ENCODE measurements at places on chromosomes 3 and 15.

DNA sequence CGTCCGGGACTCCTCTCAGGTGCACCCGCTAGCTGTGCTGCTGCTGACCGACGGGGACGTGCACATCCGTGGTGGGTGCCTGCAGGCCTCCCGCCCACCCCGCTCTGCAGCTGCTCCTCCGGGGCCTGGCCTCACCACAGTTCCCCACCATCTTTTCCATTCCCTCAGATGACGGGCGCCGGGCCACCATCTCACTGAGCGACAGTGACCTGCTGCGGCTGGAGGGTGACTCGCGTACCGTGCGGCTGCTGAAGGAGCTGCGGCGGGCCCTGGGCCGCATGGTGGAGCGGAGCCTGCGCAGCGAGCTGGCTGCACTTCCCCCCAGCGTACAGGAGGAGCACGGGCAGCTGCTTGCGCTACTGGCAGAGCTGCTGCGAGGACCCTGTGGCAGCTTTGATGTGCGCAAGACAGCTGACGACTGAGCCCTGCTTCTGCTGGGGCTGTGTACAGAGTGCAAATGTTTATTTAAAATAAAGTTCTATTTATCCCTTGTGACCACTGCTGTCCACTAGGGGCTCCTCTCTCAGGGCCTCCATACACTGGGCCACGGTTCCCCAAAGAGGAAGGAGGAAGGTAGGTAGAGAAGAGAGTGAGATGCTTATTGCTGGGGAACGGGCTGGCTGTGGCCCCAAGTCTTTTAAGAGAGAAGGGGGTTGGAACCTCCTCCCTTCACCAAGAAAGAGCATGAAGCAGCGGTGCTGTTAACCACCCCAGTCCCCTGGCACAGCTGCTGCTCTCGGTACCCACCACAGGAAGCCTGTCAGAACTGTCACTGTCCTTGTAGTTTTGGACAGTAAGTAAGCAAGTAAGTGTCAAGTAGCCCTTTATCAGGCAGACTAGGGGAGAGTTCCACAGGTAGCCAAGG, 47.0 kb downstream of the DHX30 start:
- no peak for DNase-seq

DNA sequence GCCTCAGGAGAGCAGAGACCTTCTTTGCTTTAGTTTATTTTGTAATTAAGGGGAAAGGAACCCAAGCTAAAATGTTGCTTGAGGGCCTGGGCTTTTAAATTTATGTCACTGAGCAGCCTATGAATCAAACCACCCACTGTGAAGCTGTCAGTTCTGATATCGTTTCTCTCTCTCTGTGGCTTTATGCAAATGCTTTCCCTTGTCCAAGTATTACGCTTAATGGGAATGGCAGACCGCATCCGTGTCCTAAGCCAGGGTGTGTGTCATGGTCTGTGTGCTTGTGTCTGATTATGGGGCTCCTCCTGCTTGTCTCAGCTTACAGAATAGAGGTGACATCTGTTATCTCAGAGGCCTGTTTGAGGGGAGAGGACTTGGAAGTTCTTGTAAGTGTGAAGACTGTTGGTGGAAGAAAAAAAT, 82.4 kb downstream of the EBLN2 start:
- no peak for DNase-seq

DNA sequence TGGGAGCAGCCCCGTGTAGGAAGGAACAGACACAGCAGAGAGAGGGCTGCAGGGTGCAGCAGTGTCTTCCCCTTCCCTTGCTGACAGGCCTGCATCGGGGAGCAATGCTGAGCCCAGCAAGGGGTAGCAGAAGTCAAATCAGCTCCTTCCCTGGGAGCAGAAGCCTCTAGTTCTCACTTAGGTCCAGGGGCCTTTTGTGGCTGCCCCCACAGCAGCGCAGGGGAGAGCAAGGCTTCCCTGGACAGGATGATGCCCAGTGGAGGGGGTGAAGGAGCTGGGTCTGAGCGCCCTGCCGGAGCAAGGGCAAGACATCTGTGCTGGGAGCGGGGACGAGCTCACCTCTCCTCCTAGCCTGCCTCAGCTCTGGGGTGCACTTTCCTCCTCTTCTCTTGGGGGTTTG, 827 bp downstream of the PLCB2 start:
- no peak for DNase-seq

DNA sequence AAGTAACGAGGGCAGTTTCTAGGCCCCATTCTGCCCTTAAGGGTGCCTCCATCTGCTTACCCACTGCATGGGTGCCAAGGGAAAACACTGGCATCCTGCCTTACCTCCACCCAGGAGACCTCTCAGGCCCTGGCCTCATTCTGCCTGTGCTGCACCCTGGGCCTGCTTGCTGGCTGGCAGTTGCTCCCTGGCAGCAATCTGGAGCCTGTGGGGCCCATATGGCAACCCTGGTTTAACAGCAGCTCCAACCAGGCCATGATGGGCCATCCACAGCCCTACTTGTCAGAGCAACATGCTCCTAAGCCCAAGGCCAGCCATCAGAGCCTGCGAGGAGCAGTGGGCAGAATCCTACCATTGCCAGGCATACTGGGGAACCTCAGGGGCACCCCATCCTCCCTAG, 3.7 kb downstream of the C3orf18 start:
- DNase-seq, result no peak

DNA sequence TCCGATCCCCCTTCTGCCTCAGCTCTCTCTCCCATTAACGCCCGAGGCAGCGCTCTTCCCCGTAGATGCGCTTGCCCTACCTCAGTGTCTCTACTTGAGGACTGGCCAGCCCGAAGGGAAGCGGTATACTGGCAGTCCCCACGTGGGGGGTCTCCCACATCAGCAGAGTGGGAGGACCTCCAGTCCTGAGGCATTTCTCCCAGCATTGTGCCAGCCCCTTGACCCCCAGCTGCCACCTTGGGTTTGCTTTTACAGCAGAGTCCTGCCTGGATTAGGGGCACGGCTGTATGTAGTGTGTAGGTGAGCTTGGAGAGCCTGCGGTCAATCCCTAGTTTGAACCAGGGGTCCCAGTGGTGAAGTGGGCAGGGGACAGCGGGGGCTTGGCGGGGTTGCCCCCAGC, 767 bp downstream of the SEMA3F start:
- DNase-seq, result no peak

DNA sequence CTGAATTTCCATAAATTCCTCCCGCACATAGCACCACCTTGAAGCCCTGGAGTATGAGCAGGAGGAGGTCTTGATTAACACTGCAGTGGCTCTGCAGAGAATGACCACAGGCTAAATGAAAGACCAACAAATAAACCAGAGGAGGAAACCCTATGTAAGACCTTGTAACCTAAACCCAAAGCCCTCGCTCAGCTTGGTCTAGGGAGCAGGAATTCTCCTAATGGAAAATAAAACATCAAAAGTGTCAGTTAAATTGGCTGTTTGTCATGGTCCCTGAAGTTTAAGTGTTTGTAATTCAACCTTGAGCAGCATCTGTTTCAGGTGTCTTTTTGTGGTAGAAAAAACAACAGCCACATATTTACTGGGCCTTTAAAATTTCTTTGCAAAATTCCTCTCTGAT, 9.2 kb upstream of the UBE2Q2 start:
- no peak for DNase-seq

DNA sequence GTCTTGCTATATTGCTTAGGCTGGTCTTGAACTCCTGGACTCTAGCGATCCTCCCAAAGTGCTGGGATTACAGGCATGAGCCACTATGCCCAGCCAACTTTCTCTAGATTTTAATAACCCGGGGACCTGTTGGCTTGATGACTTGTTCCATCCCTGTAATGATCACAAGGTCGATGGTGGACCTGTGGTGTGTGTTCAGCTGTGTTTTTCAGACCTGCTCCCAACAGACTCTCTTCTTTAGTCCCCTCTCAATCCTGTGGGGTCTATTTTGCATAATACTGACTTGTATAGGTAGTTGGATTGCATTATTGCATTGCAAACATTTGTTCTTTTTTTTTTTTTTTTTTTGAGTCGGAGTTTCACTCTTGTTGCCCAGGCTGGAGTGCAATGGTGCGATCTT, 1.9 kb downstream of the MAP2K1 start:
- DNase-seq, result no peak

DNA sequence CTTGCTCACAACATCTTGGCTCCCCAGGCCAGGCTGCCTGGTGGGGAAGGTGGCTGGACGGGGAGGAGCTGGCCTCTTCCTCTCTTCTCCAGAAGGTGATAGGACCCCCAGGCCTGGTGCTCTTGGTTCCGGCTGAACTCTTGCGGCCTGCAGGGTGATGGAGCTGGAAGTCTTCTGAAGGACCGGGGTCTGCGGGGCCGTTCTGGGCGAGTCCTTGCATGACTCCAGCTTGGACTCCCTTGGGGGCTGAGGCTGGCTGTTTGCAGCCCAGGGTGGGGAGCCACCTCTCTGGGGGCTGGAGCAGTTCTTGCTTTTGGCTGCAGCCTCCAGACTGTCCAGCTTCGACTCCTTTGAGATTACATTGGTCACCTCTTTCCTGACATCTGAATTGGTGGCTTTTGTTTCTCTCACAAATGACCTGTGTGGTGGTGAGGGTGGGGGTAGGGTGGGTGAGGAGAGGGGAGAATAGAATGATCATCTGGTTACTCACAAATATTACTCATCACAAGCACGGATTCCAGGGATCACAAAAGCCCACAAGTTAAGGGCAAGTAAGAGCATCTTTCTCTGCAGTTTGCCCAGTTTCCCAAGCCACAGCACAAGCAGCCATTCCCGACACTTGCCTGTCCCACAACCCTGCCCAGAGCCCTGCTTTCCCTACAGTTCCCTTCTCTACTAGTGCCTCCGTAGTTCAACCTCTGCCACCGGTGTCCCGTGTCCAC, 149.1 kb upstream of the HACD2 start:
- peak; percentile 48 for DNase-seq

GRCh38 chr15:25829073-25829472, 34.1 kb downstream of the ATP10A start:
- no peak for DNase-seq

GRCh38 chr3:184685055-184685454, 26.8 kb downstream of the MAGEF1 start:
- no peak for DNase-seq

DNA sequence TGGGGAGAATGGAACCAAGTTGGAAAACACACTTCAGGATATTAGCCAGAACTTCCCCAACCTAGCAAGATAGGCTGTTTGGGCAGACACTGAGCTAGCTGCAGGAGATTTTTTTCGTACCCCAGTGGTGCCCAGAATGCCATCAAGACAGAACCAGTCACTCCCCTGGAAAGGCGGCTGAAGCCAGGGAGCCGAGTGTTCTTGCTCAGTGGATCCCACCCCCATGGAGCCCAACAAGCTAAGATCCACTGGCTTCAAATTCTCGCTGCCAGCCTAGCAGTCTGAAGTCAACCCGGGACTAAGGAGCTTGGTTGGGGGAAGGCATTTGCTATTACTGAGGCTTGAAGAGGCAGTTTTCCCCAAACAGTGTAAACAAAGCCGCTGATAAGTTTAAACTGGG, 152.4 kb downstream of the MBNL1 start:
- DNase-seq, result no peak

GRCh38 chr3:107882881-107883280, 207.9 kb downstream of the CD47 start:
- DNase-seq, result no peak

GRCh38 chr3:56737006-56737405, 53.9 kb upstream of the TASOR start:
- no peak for DNase-seq

DNA sequence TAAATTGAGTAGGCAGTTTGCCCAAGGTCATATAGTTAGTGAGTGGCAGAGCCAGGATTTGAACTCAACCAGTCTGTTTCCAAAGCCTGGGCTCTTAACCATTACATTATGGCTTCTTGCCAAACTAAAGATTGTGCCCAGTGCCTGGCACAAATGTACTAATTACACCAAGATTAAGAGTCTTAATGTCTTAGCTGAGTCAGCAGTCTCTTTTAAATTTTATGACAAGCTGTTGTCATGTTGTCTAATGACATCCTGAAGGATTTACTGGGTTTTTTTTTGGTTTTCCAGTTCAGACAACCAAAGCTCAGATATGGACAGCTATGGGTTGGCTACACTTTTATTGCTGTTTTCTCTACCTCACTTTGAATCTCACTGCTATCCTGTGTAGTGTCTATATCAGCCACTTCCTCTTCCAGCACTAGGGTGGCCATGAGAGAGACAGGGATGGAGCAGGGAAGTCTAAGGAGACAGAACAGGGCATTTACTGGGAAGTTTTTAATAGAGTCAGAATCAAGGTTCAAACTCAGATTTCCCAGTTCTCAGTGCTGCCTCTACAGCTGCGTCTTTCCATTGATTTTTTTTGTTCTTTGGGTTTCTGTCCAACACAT, 10.5 kb downstream of the FBXL2 start:
- DNase-seq, result no peak

DNA sequence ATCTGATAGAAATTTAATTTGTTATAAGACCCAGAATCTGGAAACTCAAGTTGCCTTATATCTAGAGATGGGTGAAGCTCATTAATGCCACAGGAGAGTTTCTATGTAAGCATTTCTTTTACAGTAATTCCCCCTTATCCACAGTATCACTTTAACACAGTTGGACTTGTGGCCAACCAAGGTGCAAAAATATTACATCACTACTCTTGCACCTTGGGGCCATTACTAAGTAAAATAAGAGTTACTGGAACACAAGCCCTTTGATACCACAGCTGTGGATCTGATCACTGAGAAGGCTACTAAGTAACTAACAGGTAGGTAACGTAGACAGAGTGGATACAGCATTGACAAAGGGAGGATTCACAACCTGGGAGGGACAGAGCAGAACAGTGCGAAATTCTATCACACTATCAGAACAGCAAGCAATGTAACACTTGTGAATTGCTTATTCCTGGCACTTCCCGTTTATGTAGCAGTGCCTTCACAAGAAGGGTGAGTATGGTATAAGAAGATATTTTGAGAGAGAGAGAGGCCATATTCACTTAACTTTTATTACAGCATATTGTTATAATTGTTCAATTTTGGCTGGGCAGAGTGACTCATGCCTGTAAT, 33.9 kb upstream of the TOPBP1 start:
- no peak for DNase-seq

DNA sequence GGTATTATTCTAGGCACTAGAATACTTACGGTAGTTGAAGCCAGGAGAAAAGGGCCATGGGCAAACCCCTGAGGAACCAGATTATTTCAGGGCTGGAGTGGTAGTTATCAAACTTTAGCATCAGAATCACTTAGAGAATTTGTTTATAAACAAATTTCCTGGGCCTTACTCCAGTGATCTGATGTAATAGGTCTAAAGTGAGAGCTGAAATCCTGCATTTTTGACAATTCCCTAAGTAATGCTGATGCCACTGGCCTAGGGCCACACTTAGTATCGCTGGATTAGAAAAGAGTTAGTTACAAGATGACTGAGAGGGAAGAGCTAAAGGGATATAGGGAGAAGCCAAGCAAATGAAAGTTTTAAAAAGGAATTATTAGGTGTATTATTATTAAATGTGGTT, 412.5 kb upstream of the THRB start:
- no peak for DNase-seq

DNA sequence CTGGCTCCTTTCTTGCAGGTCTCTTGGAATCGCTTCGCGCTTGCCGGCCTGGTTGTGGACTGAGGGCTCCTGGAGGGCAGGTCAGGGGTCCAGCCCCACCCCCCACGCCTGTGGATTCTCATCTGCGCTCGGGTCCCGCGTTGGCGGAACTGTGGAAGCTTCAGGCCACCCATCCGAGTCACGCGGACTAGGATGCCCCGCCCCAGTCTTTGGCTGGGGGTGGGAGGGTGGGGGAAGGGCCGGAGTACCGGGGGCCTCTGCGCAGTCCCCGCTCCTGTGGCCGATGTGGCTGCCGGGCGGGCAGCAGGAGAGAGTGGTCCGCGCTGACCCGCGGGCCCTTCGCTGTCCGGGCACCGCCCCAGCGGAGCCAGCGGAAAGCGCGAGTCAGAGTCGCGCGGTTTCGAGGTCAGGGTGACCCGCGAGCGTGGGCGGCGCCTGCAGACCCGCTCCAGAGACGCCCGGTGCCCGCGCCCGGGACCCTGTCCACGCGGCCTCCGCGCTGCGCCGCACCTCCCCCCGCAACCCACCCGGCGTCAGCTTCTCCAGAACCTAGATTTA, 114.2 kb downstream of the KLF13 start:
- DNase-seq, result no peak

Data from epithelial cell of prostate (primary cell).